ENCODE measurements at places on chromosomes 2 and 18. TPM values are rescaled to one million over a fixed set of nuclear protein-coding genes. Genes with fewer than 3 reads are reported as not detected.

POTEJ gene
- 0.06 TPM for polyA plus RNA-seq

GRCh38 chr2:202831242-202832220, 40.0 kb downstream of the ICA1L start:
- DNase-seq = no peak

- peak; percentile 40 for DNase-seq
Measured at GRCh38 chr18:62186499-62186773, 420 bp downstream of the PIGN start.

FZD7 gene
- 76.7 TPM for polyA plus RNA-seq

DNA sequence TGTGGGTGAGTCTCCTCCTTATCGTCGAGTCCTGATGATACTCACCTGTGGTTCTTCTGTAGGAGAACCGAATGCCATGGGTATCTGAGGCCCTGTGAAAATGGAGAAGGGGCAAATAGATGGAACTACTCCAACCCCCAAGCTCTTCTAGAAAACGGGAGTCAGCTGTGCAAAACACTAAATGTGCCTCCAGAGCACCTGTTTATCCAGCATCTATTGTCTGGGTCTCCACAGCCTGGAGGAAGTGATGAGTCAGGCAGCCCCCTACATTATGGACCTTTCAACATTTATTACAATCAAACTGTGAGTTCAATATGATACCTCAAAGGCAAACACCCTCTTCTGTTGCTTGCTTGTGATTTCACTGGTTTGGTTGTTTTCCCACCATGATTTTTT, 9.8 kb upstream of the LRRFIP1 start:
- no peak for DNase-seq

GRCh38 chr2:230225486-230225885, at the start of gene SP140:
SP140 (plus strand) TSS chr2:230225736; CDS start chr2:230225845, 109 bp downstream.
- DNase-seq = no peak

DNA sequence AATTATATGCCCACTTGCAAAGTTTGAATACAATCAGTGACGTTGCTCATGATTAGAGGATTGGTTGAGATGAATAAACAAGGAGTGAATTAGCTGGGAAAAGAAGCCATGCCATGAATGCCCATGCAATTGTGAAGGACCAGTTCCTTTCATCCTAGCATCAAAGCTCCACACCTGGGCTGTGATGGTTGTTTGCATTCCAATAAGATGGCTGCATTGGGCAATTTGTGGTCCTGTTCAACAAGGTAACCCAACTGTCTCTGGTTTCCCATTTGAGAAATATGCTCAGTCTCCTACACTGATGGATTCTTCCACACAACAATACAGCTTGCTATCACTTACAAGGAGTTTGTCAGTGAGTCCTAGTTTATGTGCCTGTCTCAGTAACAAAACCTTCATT, 550.2 kb downstream of the STK39 start:
- DNase-seq = no peak

- DNase-seq = no peak
Measured at GRCh38 chr2:67782443-67782842, 280.4 kb downstream of the C1D start.

DNA sequence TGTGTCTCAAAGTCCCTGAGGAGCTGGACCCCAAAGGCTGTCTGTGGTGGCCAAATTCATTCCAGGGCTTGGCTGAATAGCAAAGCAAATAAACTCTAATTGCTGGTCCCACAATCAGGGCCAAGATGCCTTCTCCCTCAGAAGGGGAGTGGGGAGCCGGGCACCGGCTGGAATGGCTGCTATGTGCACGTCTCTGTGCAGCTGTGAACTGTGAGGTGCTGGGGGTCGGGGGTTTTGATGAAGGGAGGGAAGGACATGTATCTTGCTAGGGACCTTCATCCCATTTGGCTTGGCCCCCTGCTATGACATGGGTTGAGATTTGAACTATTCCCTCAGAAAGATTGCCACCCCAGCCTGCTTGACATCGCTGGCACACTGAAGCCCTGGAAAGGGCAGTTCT, 60.4 kb downstream of the CIB4 start:
- DNase-seq = no peak

DNA sequence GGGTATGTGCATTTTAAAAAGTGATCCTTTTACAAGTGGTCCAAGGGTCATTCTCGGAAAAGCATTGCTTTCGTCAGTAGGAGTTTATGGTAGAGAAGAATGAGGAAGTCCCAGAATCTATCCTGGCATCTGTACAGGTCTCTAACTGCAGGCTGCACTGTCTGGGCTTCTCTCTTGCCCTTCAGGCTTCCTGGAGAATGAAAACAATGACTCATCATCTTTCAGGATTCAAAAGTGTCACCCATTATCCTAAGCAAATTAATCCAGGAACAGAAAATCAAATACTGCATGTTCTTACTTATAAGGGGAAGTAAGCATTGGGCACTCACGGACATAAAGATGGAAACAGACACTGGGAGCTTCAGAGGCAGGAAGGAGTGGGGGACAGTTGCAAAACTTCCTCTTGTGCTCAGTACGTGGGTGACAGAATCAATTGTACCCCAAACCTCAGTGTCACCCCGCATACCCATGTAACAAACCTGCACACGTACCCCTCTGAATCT, 60.2 kb upstream of the TXNDC2 start:
- no peak for DNase-seq

DNA sequence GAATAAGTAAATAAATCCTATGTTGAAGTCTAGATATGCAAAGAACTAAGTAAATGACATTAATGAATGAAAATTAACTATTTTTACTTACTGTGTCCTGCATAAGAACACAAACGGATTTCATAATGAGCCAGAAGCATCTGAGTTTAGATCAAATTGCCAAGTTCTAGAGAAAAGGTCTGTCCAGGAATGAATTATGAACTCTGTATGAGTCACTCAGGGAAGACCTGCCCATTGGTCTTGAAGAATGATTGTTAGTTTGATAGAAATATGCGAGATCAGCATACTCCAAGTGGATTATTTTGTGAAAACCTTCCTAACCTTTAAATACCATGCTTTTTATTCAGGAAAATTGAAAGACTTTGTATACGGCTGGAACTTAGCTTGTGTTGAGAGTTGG, 189.5 kb downstream of the DOK6 start:
- DNase-seq = no peak

GRCh38 chr2:85868822-85869221, 20.0 kb downstream of the ST3GAL5 start:
- DNase-seq = no peak
